ENCODE measurements at places on chromosomes 7 and 10.

DNA sequence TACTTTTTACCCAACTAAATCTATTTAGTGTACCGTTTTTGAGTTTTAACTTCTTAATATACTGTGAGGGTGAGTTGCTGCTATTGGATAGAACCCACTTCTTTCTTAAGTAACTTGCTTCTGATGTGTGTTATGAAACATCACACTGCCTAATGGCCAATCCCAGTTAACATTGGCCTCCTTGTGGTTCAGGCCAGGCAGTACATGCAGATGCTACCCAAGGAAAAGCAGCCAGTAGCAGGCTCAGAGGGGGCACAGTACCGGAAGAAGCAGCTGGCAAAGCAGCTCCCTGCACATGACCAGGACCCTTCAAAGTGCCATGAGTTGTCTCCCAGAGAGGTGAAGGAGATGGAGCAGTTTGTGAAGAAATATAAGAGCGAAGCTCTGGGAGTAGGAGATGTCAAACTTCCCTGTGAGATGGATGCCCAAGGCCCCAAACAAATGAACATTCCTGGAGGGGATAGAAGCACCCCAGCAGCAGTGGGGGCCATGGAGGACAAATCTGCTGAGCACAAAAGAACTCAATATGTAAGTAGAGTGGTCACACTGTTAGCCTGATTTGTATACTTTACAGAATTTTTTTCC, 39.7 kb downstream of the TES start:
- no peak for DNase-seq

- DNase-seq: no peak
Observed at GRCh38 chr7:4692055-4692454, 10.0 kb downstream of the FOXK1 start.

- DNase-seq: no peak
Observed at GRCh38 chr7:151255390-151255789, 6.9 kb upstream of the SMARCD3 start.

- no peak for DNase-seq
Observed at GRCh38 chr10:34018129-34018528, 683.7 kb upstream of the NRP1 start.

GRCh38 chr7:7210475-7211237, 28.3 kb downstream of the C1GALT1 start:
- no peak for DNase-seq

DNA sequence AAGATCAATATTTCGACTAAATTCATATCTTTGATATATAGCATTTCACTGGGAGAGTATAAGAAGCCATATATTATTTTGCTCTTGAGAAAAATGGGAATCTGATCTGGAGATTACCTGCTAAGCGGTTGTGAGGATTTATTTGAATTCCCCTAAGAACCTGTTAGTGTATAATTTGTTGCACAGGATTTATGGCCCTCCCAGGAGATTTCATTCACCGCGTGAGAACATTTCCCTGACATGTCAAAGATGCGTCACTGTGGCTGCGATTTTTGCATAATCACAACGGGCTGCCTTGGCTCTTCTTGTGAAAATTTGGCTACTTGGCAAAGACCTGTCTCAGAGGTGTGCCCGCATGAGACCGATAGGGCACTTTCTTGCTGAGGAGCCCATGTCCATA, 184.7 kb upstream of the PFKP start:
- no peak for DNase-seq

DNA sequence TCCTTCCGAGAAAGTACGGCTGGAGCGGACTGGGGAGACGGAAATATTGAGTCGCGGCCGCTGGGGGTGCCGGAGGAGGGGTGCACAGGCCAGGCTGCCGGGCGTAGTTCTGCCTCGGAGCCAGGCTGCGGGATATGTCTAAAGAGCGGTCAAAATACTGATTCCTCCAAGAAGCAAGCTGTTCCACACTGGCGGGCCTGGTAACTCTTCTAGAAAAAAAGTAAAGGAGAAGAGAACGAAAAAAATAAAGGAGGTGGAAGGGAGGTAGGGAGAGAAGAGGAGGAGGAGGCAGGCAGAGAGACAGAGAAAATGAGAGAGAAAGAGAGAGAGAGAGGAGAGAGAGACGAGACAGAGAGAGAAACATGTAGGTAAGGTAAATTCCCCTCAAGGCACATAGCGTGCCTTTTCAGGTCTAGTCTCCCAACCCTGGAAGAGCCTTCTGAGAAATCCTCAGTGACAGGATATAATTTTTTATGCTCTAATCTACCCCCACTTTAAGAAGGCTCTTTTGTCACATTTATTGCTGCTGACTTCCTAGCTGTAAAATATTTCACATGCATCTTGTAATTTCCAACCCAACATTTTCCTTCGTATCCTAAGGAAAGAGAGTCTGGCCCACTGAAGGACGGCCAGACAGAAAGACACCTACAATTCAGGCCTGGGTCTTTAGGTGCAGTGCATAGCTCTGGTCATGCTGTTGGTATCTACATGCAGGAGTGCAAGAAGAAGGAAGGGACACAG, 5.7 kb downstream of the DLX5 start:
- DNase-seq: no peak

- no peak for DNase-seq
Observed at GRCh38 chr7:30469303-30469702, 9.3 kb downstream of the NOD1 start.

DNA sequence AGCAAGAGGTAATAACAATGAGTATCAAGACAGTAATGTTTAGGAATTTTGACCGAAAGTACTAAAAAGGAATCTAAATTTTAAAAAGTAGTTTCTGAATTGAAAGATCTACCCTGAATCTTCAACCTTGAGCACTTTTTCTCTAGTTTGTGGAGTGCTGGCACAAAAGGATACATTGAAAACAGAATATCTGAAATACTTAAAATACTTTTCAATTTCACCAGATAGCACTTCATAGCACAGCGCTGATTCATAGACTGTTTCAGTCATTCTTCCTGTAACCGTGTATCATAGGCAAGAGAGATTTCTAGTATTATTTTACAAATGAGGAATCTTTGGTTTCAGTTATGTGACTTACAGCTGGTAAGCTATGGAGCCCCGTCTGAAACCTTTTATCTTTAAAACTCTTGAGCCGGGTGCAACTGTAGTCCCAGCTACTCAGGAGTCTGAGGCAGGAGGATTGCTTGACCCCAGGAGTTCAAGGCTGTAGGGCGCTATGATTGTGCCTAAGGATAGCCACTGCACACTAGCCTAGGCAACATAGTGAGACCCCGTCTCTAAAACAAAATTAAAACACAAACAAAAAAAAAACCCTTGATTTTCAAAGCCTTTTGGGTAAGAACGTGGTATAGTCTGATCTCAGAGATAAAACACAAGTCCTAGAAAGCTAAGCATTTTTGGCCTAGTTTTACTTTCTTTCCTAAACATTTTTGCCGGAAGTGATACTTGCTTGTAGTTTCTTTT, 35.1 kb downstream of the FHIP2A start:
- DNase-seq: no peak

DNA sequence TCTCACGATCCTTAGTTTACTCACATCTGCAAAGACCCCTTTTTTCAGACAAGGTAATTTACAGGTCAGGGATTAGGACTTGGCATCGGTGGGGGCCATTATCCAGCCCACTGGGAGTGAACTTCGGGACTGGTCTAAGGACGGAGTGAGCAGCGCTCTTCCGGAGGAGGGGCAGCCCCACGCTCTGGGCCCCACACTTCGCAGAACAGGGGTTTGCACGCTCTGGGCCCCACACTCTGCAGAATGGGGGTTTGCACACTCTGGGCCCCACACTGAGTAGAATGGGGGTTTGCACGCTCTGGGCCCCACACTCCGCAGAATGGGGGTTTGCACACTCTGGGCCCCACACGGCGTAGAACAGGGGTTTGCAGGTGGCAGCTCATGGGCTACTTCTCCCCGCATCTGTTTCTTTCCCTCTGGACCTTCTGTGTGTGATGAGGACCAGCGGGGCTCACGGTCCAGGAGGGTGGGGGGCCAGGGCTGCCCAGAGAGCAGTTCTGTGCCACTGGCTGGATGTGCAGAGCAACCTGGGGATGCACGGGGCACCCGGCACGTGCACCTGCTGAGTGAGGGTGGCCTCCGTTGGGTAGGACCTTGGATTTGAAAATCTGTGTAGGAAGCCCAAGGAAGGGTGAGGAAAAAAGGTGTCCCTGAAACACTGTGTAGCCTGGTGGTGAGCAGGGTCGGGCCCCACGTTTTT, 134.8 kb downstream of the WDR37 start:
- no peak for DNase-seq

DNA sequence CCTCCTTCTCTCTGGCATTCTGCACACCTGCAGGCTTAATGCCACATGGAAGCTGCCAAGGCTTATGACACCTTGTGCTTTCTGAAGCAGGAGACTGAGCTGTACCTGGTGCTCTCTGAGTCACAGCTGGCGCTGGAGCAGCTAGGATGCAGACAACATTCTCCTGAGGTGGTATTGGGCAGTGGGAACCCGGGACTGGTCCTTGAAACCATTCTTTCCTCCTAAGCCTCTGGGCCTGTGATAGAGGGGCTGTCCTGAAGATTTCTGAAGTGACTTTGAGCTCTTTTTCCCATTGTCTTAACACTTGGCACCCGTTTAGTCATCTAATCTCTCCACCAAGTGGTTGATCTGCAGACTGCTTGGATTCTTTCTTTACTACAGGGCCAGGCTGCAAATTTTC, 508.4 kb downstream of the TFEC start:
- DNase-seq: no peak
